ENCODE measurements at places on chromosomes 3 and 15.
A peak's percentile ranks its signal among the peaks of the same experiment; 100 is the strongest.

DNA sequence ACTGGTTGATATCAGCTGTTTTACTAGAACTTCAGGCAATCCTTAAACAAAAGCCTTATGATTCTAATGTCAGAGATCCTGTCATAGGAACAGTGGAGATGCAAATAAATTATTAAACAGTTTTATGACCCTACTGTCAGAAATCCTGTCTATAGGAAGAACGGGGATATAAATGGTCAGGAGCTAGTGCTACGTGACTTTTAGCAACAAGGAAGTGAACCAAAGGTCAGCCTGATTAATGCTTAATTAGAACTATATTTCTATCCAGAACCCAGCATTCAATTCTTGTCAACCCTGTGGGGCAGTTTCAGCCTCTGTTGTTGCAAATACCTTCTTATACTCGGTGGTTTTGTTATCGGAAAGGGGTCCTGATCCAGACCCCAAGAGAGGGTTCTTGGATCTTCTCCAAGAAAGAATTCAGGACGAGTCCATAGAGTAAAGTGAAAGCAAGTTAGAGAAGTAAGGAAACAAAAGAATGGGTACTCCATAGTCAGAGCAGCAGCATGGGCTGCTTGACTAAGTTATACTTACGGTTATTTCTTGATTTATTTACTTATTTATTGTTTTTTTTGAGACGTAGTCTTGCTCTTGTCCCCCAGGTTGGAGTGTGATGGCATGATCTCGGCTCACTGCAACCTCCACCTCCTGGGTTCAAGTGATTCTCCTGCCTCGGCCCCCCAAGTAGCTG, 59.9 kb upstream of the RNU6-1 start:
- DNase-seq, result no peak

- no peak for DNase-seq
These were observed 107.5 kb upstream of the GALNT15 start for GRCh38 chr3:16066975-16067374.

DNA sequence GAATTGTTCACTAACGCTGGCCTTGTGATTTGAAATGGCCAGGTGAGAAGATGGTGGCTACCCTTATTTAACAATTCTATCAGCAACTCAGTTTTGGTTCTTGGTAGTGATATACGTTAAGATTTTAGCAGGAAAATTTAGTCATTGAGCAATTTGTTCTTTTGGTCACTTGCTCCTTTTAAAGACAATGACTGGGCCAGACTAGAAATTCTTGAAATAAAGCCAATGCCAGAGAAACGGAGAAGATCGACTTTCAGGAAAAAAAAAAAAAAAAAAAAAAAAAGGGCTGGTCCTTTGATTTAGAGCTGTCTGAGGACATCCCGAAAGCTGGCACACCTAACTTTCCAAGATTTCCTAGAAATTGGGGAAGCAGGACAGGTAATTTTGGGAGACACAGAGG, 178.5 kb downstream of the FNDC3B start:
- no peak for DNase-seq

- DNase-seq, result no peak
These were observed 113.5 kb upstream of the SLC7A14 start for GRCh38 chr3:170699158-170700053.

DNA sequence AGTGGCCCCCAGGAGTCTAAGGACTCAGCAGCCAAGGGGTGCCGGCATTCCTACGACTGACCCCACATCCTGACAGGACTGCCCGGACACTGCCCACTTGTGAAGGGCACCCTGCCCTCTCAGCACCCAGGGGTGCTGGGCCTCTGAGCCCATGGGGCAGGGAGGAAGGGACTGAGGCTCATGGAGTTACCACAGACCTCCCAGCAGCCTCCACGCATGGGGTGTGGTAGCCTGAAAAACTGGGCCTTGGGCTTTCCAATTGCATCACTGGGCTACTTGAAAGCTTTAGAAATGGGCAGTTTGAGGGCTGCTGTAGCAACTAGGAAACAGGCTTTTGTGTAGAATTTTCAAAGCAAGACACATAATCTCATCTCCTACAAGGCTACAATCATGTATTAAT, 13.2 kb downstream of the TKT start:
- DNase-seq, result no peak

GRCh38 chr3:146655333-146655996, 50.3 kb upstream of the PLSCR5 start:
- no peak for DNase-seq

- no peak for DNase-seq
These were observed 235.9 kb upstream of the ST8SIA2 start for GRCh38 chr15:92157666-92158298.

DNA sequence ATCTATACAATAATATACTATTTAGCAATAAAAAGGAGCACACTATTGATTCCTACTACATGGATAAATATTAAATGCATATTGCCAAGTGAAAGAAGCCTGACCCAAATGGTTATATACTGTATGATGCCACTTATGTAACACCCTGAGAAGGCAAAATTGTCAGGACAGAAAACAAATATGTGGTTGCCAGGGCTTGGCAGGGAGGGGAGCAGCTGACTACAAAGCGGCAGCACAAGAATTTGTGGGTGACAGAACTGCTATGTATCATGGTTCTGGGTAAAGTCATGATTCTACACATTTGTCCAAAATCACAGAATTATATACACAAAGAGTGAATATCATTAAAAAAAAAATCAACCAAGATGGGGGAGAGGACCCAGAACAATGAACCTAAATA, 22.5 kb downstream of the TBC1D2B start:
- peak; percentile 24 for DNase-seq

DNA sequence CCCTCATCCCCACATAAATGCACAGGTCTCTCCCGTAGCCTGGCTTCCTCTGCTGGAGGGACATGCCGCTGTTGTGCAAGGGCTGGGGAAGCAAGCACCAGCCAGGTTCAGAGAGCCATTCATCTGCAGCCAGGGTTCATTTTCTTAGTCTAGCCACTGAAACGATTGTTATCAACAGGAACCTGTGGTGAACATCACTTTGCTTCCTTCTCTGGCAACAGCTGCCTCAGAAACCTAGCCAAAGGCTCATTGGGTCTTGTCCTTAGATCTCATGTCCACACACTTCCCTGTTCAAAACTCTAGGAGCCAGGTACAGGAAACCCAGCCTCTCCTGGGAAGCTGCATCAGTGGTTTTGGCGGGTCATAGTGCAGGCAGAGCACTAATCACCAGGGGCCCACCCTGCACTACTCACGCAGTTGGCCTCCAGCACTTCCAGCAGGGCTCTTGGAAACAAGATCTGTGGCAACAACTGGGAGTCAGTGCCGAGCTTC, 47.0 kb downstream of the OXNAD1 start:
- DNase-seq, result peak; percentile 66

- DNase-seq, result no peak
These were observed 208.3 kb upstream of the UBE2E2 start for GRCh38 chr3:22994781-22995180.

- DNase-seq, result no peak
These were observed 5.6 kb downstream of the TIGIT start for GRCh38 chr3:114299421-114299820.

- DNase-seq, result peak; percentile 57
These were observed 145.5 kb upstream of the UMPS start for GRCh38 chr3:124584552-124585391.

- DNase-seq, result no peak
These were observed 98.6 kb upstream of the ETV5 start for GRCh38 chr3:186207515-186207914.

DNA sequence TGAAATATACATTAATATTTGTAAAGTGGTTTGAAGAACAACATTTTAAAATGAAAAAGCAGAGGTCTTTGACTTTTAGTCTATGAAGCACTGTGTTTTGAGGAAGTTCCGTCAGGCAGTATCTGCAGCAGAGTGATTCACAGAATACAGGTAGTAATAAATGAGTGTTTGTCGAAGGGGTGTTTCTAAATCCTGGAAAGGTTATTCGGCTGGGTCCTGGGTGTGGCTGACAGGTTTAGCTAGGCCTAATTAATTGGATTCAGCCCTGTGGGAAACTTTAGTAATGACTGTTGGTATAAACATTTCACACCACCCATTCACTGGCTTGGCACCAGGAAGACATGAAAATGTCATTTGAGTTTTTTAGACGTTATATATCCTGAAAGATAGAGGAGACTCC, 51.3 kb downstream of the TIPARP start:
- no peak for DNase-seq

- no peak for DNase-seq
These were observed 45.4 kb downstream of the TM4SF4 start for GRCh38 chr3:149519912-149520311.

- no peak for DNase-seq
These were observed 88.8 kb downstream of the SENP7 start for GRCh38 chr3:101423984-101424888.

GRCh38 chr15:33700695-33701303, 267.5 kb upstream of the CHRM5 start:
- peak; percentile 76 for DNase-seq

DNA sequence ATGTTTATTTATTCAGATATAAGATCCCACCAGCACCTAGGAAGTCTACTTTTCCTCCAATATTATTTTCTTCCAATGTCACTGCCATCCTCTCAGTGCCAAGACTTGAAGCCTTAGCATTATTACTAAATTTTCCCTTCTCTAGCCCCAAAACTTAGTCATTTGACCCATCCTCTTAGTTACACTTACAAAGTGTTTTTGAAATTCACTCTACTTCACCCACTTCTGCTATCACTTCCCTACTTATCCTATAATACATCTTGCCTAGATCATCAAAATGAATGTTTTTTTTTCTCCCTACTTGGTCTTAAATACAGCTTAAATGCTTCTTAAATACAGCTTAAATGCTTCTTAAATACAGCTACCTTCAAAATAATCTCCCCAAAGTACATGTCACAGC, 376.6 kb downstream of the RSL24D1 start:
- DNase-seq, result no peak

DNA sequence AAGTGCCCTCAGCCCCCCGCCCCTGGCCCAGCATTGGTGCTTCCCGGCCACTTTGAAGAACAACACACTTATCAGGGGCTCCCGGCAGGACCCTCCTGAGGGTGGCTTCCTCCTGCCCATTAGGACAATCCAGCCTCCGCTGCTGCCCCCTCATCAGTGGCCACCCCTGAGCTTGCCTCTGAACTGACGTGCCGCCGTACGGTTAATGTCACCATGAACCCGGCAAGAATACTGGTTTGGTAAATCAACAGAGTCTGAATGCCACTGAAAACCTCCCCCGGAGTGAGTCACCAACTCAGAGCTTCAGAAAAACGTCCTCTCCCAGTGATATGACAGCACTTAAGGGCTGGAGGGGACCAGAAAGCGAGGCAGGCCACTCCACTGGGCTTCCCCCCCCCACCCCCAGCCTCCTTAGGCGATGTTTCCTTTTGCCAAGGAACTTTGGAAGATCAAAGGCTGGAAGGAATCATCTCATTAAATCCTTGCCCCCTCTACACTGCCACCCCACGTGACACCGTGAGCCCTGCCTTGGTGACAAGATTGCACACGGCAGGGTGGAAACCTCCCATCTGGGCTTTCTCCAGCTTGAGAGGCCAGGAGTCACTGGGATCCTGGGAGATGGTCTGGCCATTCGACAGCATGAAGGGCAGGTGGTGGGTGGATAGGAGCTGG, 142.1 kb downstream of the NUP210 start:
- DNase-seq, result peak; percentile 31

- DNase-seq, result peak; percentile 74
These were observed 38.0 kb upstream of the XCR1 start for GRCh38 chr3:46065294-46065705.
